ENCODE measurements at places on chromosomes 1 and 21.

DNA sequence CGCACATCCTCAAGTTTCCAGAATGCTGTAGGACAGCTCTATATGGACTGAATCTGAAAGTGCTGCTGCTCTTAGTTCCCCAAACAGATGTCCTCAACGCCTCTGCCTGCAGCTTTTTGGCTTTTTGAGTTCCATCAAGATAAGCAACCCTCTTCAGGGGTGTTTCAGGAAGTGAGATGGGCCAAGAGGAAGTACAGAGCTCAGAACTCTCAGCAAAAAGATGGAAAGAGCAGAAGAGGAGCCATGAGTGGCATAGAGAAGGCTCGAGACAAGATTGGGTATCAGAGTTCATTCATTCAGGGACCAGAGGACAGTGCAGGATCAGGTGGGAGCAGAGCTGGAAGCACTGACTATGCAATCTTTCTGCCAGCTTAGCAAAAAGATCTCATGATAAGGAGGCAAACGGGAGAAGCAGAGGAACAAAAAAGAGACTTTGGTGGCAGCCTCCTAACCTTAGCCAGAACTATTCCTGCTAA is at the start of the genes ADORA3 and TMIGD3:
TSS of gene ADORA3 (minus strand) at position 49 of the 476 bp plus-strand sequence. CDS start 279 bp downstream, outside the sequence.
TSS of gene TMIGD3 (minus strand) at position 49 of the 476 bp plus-strand sequence. CDS start 279 bp downstream, outside the sequence.
- DNase-seq = no peak

DNA sequence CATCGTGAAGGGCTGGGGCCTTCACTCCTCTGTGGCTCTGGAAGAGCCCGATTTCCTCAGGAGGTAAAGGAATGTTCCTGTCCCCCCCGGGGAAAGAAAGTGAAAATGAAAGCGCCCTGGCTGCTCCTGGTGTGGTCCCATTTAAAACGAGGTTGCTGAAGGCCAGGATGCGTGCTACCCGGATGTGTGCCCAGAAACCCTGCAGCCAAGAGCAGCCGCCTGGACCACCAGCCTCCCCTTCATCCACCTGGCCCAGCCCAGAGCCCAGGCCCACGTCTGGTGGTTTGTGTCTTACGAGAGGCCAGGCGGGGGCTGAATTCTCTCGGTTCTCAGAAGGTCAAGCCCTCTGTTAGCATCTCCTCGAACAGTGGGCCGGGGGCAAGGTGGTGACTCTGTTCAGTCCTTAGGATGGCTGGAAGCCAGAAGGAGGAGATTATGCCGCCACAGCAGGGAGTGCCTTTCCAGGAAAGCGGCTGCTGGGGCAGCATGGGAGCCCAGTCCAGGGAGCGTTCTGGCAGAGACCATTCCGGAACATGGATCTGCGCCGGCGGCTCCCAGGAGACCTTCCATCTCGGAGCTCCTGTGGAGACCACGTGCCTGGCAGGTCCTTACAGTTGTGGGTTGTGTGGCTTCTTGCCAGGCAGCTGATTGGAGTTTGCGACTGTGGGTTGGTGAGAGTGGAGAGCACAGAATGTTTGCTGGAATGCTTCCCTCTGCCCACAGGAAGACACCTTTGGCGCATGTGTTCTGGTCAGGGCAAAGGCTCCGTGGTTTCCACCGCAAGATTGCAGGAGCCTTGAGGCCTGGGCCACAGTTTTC is 1.4 kb downstream of the GUK1 start:
- peak; percentile 40 for DNase-seq

- DNase-seq = no peak
These were observed 92.1 kb downstream of the CEP350 start for GRCh38 chr1:180046674-180047073.

GRCh38 chr1:39490596-39491145 is 765 bp upstream of the BMP8A start:
- DNase-seq = no peak

- DNase-seq = peak; percentile 27
These were observed 55.2 kb downstream of the SDC3 start for GRCh38 chr1:30853350-30853749.

GRCh38 chr1:21814241-21814918 is 2.3 kb downstream of the LDLRAD2 start:
- no peak for DNase-seq
